Cerebellar nuclear complex (tissue), 1 donor: ENCODE measurements at places on chromosomes 6 and 20.

- DNase-seq: no peak
Observed at GRCh38 chr6:118147511-118147910, 240.4 kb downstream of the SLC35F1 start.

GRCh38 chr6:4888841-4889240, 112.6 kb downstream of the CDYL start:
- DNase-seq: no peak

- no peak for DNase-seq
Observed at GRCh38 chr6:42996513-42996912, 12.1 kb downstream of the PPP2R5D start.

- no peak for DNase-seq
Observed at GRCh38 chr20:17616480-17617211, 46.8 kb downstream of the DSTN start.
